T-helper 2 cell treated with Interferon-gamma antibody and Interleukin-4, amounts not matched to agents 100 ng/mL and 5 ng/mL, for 36 hours (primary cell): ENCODE measurements at places on chromosomes 1 and 21. TPM values are rescaled to one million over a fixed set of nuclear protein-coding genes. Genes with fewer than 3 reads are reported as not detected.

The RGS7 gene
- total RNA-seq = not detected in 2 replicates

The ALX3 gene
- not detected in 2 replicates for total RNA-seq

The PGLYRP3 gene
- total RNA-seq = not detected in 2 replicates

The LMOD1 gene
- not detected in 2 replicates for total RNA-seq

The TAS1R3 gene
- total RNA-seq = 1.0 and 1.2 TPM in 2 replicates

The C1orf226 gene
- not detected in 2 replicates for total RNA-seq

The NLRP3 gene
- 0.18 and 0.57 TPM in 2 replicates for total RNA-seq

The TTC39A gene
- total RNA-seq = not detected in 2 replicates

The C1orf116 gene
- total RNA-seq = not detected in 2 replicates

The COG2 gene
- total RNA-seq = 32.4 and 36.8 TPM in 2 replicates

The VHLL gene
- total RNA-seq = 0.30 and 0.34 TPM in 2 replicates

The PDC gene
- not detected in 2 replicates for total RNA-seq

The RNF186 gene
- not detected in 2 replicates for total RNA-seq

The TLCD4 gene
- 0.02 TPM in 1 of 2 replicates, not detected in the other for total RNA-seq

The FUBP1 gene
- total RNA-seq = 221 and 226 TPM in 2 replicates

The ANKRD45 gene
- 0.11 TPM in 1 of 2 replicates, not detected in the other for total RNA-seq

The SMPDL3B gene
- total RNA-seq = 0.41 and 0.64 TPM in 2 replicates

The CD101 gene
- total RNA-seq = 1.2 and 2.0 TPM in 2 replicates

The TOR1AIP2 gene
- total RNA-seq = 44.2 and 50.0 TPM in 2 replicates

The PLA2G2D gene
- total RNA-seq = not detected in 2 replicates

The TNFRSF25 gene
- total RNA-seq = 95.0 and 104 TPM in 2 replicates

The INTS7 gene
- total RNA-seq = 41.3 and 41.7 TPM in 2 replicates

The KCNK2 gene
- not detected in 2 replicates for total RNA-seq

The ICOSLG gene
- 10.0 and 10.2 TPM in 2 replicates for total RNA-seq

The KLF17 gene
- total RNA-seq = not detected in 2 replicates

The PSMG1 gene
- total RNA-seq = 88.2 and 93.6 TPM in 2 replicates

The RAVER2 gene
- 0.52 and 0.70 TPM in 2 replicates for total RNA-seq

The LCE3C gene
- total RNA-seq = not detected in 2 replicates

The TNNI3K gene
- not detected in 2 replicates for total RNA-seq

The BRINP3 gene
- total RNA-seq = not detected in 2 replicates

The NHLH2 gene
- total RNA-seq = not detected in 2 replicates

The RIT1 gene
- total RNA-seq = 27.0 and 27.6 TPM in 2 replicates

The ANKRD34A gene
- total RNA-seq = 1.2 and 1.3 TPM in 2 replicates

The AHDC1 gene
- total RNA-seq = 21.4 and 21.7 TPM in 2 replicates

The CAMSAP2 gene
- total RNA-seq = 0.07 and 0.18 TPM in 2 replicates

The TMPRSS2 gene
- total RNA-seq = not detected in 2 replicates

The IFI44L gene
- total RNA-seq = 50.8 and 53.9 TPM in 2 replicates

The RORC gene
- total RNA-seq = 0.16 and 0.32 TPM in 2 replicates

The TAS1R1 gene
- not detected in 2 replicates for total RNA-seq

The SH2D5 gene
- total RNA-seq = 0.07 TPM in 1 of 2 replicates, not detected in the other

The TEDDM1 gene
- total RNA-seq = not detected in 2 replicates

The HUNK gene
- total RNA-seq = not detected in 2 replicates

The RCSD1 gene
- total RNA-seq = 176 and 177 TPM in 2 replicates

The CACNA1S gene
- total RNA-seq = not detected in 2 replicates

The TRABD2B gene
- not detected in 2 replicates for total RNA-seq

The HES4 gene
- 0.18 TPM in 1 of 2 replicates, not detected in the other for total RNA-seq

The AGO1 gene
- total RNA-seq = 23.2 and 23.9 TPM in 2 replicates

The ECM1 gene
- 1.2 and 1.6 TPM in 2 replicates for total RNA-seq

The HES5 gene
- not detected in 2 replicates for total RNA-seq

The ADORA3 gene
- total RNA-seq = 0.57 and 0.59 TPM in 2 replicates

The TSPAN1 gene
- total RNA-seq = not detected in 2 replicates

The TMEM54 gene
- not detected in 2 replicates for total RNA-seq

The CR2 gene
- total RNA-seq = 0.05 TPM in 1 of 2 replicates, not detected in the other

The OR6N1 gene
- not detected in 2 replicates for total RNA-seq

The PPM1J gene
- 0.16 and 0.32 TPM in 2 replicates for total RNA-seq

The CRNN gene
- not detected in 2 replicates for total RNA-seq

The STIL gene
- 36.7 and 40.7 TPM in 2 replicates for total RNA-seq
